ENCODE measurements at places on chromosomes 11 and 22.
A peak's percentile ranks its signal among the peaks of the same experiment; 100 is the strongest.

DNA sequence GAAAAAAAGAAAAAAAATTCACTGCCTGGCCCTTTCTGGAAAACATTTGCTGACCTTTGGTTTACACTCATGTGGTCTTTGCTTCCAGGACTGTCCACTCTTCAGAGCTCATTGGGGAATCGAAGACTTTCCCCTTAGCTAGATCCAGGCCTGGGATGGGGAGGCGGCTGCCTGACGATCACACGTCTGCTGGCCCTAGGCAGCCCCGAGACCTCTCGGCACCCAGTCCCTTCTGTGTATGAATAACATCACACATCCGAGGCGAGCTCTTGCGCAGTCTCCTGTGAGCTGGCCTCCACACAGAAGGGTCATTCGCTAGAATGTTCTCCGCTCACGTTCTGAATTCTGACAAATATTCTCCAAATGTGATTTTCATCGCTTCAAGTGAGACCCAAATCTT lies 25.7 kb upstream of the GAL start:
- DNase-seq: no peak

GRCh38 chr11:91966368-91966767 lies 258.2 kb upstream of the FAT3 start:
- DNase-seq: no peak

DNA sequence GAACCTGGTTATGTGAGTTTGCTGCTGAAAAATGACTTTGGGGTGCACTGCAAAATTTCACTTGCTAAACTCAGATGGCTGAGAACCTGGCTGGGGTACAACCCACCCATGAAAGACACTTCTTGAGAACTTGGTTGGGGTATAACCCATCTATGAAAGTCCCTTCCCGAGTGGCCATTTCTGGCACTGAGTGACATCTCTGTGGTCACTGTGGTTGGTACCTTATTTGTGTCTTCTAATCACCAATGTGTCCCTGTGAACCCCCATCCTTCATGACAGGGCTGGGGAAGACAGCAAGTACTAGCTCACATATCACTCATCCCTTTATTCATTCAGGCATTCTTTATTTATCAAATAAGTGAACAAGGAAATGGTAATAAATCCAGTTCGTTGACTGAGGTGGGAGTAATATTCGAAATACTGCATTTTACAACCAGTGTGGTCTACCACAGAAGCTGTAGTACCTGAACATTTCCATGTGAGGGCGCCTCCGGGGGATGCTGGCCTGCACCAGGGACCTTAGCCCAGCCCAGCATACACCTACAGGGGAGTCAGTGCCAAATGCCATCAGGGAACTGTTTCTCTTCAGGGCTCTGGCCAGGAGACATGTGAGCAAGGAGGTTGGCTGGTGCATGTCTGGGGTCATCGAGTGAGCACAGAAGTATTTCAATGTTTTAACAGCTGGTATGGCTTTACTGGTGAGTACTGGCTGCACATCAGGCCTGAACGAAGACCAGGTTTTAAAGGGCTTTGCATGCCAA lies 122.1 kb downstream of the CSNK2A3 start:
- DNase-seq: peak; percentile 28

GRCh38 chr22:24507716-24508115 lies 12.6 kb downstream of the UPB1 start:
- no peak for DNase-seq
